ENCODE measurements at places on chromosomes 16 and 17.
A peak's percentile ranks its signal among the peaks of the same experiment; 100 is the strongest.

DNA sequence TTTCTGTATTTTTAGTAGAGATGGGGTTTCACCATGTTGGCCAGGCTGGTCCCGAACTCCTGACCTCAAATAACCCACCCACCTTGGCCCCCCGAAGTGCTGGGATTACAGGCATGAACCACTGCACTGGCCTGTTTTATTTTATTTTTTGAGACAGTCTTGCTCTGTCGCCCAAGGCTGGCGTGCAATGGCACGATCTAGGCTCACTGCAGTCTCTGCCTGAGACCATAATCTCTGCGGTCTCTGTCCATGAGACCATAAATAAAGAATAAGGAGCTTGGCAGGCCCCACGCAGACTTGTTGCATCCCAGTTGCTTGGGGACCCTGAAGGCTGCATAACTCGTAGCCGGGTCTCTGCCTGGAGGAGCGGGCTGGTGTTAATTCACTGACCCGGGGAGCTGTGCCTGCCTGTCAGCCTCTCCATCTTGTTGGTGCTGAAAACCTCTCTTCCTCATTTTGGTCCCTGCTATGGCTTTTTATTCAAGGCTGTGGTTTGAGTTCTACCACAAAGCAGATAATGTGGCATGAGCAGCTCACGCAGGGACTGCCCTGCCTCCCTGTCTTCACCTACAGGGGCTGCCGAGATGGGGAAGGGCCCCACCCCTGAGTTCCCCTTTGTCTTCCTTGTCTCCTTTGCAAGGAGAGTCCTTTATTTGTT, 82.1 kb downstream of the MSI2 start:
- no peak overlapping the region for H3K4me3 ChIP-seq
- DNase-seq, result no peak
- H3K27me3 ChIP-seq, result no peaks in the 10 kb centered on the region
- peaks cover 3% of the 10 kb centered on the region for H3K4me1 ChIP-seq
- no peak overlapping the region for H3K27ac ChIP-seq
- H3K36me3 ChIP-seq, result no peaks in the 10 kb centered on the region

- no peaks in the 10 kb centered on the region for H3K36me3 ChIP-seq
- H3K4me1 ChIP-seq, result no peaks in the 10 kb centered on the region
- no peak for DNase-seq
- H3K27ac ChIP-seq, result no peak overlapping the region
- no peak overlapping the region for H3K4me3 ChIP-seq
- H3K27me3 ChIP-seq, result no peaks in the 10 kb centered on the region
Measured at GRCh38 chr17:71071837-71072236, 902.5 kb downstream of the KCNJ2 start.

GRCh38 chr17:12358477-12358876, 307.2 kb upstream of the MYOCD start:
- DNase-seq, result no peak
- no peak overlapping the region for H3K27ac ChIP-seq
- H3K27me3 ChIP-seq, result no peaks in the 10 kb centered on the region
- H3K4me3 ChIP-seq, result no peak overlapping the region
- no peaks in the 10 kb centered on the region for H3K36me3 ChIP-seq
- H3K4me1 ChIP-seq, result no peaks in the 10 kb centered on the region

- H3K27ac ChIP-seq, result no peak overlapping the region
- DNase-seq, result no peak
- H3K4me1 ChIP-seq, result no peaks in the 10 kb centered on the region
- no peaks in the 10 kb centered on the region for H3K27me3 ChIP-seq
- H3K36me3 ChIP-seq, result no peaks in the 10 kb centered on the region
Measured at GRCh38 chr17:9208381-9209105, 187.2 kb downstream of the NTN1 start.

DNA sequence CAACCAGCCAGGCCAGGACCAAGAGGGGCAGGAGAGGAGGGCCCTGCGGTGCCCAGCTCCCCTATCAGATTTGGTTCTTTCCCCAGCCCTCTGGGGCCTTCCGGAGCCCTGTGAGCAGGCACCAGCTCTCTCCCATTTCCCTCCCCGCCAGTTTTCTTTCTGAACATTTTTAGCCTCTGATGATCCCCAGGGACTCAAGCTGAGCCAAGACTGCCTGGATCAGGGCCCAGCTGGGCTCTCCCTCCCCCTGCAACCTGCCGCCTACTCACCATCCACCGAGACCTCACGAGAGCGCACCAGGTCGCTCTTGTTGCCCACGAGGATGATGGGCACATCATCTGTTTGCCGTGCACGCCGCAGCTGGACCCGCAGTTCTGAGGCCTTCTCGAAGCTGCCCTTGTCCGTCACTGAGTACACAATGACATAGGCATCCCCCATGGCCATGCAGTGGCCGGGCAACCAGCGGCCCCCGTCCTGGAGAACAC, 2.0 kb downstream of the RRAD start:
- H3K36me3 ChIP-seq, result no peaks in the 10 kb centered on the region
- peaks cover 6% of the 10 kb centered on the region for H3K4me1 ChIP-seq
- DNase-seq, result no peak
- no peak overlapping the region for H3K27ac ChIP-seq
- no peak overlapping the region for H3K4me3 ChIP-seq

GRCh38 chr16:87780385-87780989, 14.7 kb upstream of the KLHDC4 start:
- peaks cover 25% of the 10 kb centered on the region for H3K4me1 ChIP-seq
- DNase-seq, result peak; percentile 36
- H3K4me3 ChIP-seq, result no peak overlapping the region
- no peaks in the 10 kb centered on the region for H3K36me3 ChIP-seq
- H3K27ac ChIP-seq, result peak overlapping the region; percentile 22

GRCh38 chr17:80180192-80180591, 10.4 kb downstream of the CARD14 start:
- H3K27ac ChIP-seq, result no peak overlapping the region
- no peak overlapping the region for H3K4me3 ChIP-seq
- H3K4me1 ChIP-seq, result no peaks in the 10 kb centered on the region
- no peaks in the 10 kb centered on the region for H3K27me3 ChIP-seq
- no peaks in the 10 kb centered on the region for H3K36me3 ChIP-seq

- no peak for DNase-seq
- no peaks in the 10 kb centered on the region for H3K27me3 ChIP-seq
- H3K36me3 ChIP-seq, result peaks cover 35% of the 10 kb centered on the region
Measured at GRCh38 chr17:42345396-42346073, 42.7 kb downstream of the STAT3 start.

DNA sequence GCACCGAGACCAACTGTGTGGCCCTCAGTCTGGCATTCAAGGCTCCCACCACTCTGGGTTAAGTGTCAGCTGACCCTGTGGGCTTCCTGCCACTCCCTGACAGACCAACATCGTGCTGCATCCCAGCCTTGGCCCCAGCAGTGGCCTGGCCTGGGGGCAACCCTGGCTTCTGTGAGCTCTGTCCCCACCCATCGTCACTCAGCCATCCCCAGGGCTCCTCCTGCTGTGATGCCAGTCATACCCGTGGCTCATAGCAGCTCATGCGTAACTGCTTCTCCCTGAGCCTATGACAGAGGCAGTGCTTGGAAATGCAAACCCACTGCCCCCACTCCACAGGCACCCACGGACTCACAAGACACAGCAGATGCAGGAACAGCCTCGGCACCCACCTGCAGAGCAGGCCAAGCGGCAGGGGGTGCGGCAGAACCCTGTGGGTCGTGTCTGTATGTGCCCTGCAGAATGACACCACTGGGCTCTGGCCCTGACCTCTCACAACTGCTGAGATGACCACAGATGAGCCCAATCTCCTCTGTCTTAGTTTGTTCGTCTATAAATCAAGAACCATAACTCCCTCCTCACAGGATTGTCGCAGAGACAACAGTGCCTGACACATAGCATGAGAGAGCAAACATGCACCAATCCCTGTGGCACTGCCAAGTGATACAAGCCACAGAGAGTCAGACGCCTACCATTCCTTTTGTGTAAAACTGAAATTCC, 26.6 kb downstream of the PIEZO1 start:
- H3K4me1 ChIP-seq, result peaks cover 50% of the 10 kb centered on the region
- H3K36me3 ChIP-seq, result peaks cover 7% of the 10 kb centered on the region
- peak overlapping the region; percentile 48 for H3K27ac ChIP-seq
- H3K4me3 ChIP-seq, result no peak overlapping the region
- DNase-seq, result no peak

- H3K27me3 ChIP-seq, result no peaks in the 10 kb centered on the region
- H3K4me3 ChIP-seq, result no peak overlapping the region
- H3K36me3 ChIP-seq, result peaks cover 82% of the 10 kb centered on the region
- no peak for DNase-seq
- no peak overlapping the region for H3K27ac ChIP-seq
- no peaks in the 10 kb centered on the region for H3K4me1 ChIP-seq
Measured at GRCh38 chr16:18841833-18842525, 40.6 kb upstream of the ARL6IP1 start.

- H3K4me1 ChIP-seq, result peaks cover 7% of the 10 kb centered on the region
- DNase-seq, result no peak
- no peaks in the 10 kb centered on the region for H3K27me3 ChIP-seq
- H3K4me3 ChIP-seq, result no peak overlapping the region
- peaks cover 12% of the 10 kb centered on the region for H3K36me3 ChIP-seq
Measured at GRCh38 chr16:3637371-3637923, 17.0 kb upstream of the DNASE1 start.

DNA sequence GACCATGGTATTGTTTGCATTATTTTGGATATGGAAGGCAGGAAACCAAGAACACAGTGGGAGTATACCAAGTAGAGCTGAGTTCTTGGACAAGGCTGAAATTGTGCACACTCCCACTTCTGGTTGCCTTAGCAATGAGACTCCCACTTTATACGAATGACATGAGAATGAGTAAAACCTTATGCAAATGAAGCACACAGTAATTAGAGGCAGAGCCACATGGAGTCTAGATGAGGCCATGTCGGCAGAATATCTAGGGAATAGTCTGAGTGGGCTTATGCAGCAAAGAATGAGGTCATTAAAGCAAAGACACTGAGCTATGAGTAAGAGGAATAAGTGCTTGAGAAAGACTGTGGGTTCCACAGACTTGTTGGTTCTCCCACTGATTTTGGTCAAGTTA, 178.7 kb downstream of the GRIN2A start:
- no peak overlapping the region for H3K27ac ChIP-seq
- DNase-seq, result no peak

DNA sequence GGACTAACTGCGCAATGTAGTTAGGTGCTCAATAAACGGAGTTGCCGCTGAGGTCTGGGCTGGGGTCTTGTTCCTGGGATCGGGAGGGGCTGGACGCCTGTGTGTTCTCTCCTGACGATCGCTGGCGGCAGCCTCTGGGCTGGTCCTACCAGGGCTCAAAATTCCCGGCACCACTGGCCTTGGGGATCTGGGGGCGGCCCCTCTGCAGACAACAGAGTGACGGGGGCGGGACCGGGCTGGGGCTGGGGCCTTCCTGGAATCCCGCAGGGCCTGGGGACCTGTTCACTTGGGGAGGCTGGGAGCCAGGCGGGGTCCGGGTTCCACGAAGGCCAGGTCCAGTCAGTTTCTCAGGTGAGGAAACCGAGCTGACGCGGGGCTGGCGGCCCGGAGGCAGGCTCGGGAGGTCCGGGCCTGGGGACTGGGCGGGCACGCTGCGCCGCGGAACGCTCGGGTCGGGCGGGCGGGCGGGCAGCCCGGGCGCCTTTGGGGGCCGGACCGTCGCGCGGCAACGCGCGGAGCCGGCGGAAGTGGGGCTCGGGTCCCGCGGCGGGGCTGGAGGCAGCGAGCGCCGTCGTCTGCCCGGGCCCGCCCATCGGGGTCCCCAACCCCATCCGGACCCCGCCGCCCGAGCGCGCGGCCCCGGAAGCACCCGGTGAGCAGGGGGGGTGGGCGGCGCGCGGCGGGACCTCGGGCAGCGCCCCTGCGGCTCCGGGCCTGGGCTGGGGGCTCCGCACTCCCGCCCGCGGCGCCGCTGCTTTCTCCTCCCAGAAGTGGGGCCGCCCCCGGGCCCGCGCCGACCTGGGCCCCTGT, at the start of gene PIGQ:
Gene PIGQ (plus strand): TSS at position 524 of the 810 bp plus-strand sequence. CDS start 4,107 bp downstream, outside the sequence.
- H3K27me3 ChIP-seq, result no peaks in the 10 kb centered on the region
- peaks cover 38% of the 10 kb centered on the region for H3K4me1 ChIP-seq

DNA sequence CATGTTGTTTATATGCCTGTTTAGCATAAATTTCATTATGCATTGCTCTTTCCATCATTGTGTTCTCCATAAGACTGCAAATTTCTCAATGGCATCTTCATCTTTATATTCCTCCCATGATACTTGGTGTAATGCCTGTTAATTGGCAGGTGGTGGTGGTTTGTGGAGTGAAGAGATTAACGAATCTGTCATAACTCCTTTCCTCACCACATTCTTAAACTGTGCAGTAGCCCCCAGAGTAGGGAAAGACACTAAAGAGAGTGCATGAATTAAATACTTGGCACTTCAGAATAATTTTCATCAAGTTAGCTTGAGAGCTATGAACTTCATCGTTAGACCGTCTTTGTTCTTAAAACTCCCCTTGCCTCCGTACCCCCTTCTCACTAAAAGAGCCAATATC, 329.7 kb downstream of the HS3ST3B1 start:
- no peak overlapping the region for H3K4me3 ChIP-seq
- DNase-seq, result no peak
- H3K27me3 ChIP-seq, result no peaks in the 10 kb centered on the region
- H3K36me3 ChIP-seq, result no peaks in the 10 kb centered on the region

GRCh38 chr17:76087531-76087930, 8.5 kb downstream of the ZACN start:
- H3K27me3 ChIP-seq, result no peaks in the 10 kb centered on the region
- H3K36me3 ChIP-seq, result peaks cover 82% of the 10 kb centered on the region
- H3K4me1 ChIP-seq, result no peaks in the 10 kb centered on the region
- DNase-seq, result no peak

Data from effector memory CD4-positive, alpha-beta T cell (primary cell).